Placental pericyte (primary cell): ENCODE measurements at places on chromosomes 1 and 21. TPM values are rescaled to one million over a fixed set of nuclear protein-coding genes. Genes with fewer than 3 reads are reported as not detected.

The OR2T27 gene
- not detected in 2 replicates for total RNA-seq

The TNNI3K gene
- not detected in 2 replicates for total RNA-seq

The LCE2C gene
- not detected in 2 replicates for total RNA-seq

The PEAR1 gene
- 10.1 and 16.2 TPM in 2 replicates for total RNA-seq

The CCDC190 gene
- under 0.01 TPM in 1 of 2 replicates, not detected in the other for total RNA-seq

The ADORA3 gene
- 0.43 TPM in 1 of 2 replicates, not detected in the other for total RNA-seq

The KLHL20 gene
- 23.2 and 30.6 TPM in 2 replicates for total RNA-seq

The PGD gene
- 154 and 208 TPM in 2 replicates for total RNA-seq

The MRPL55 gene
- 40.3 and 48.5 TPM in 2 replicates for total RNA-seq

The KRTAP21-2 gene
- total RNA-seq = not detected in 2 replicates

The EPHB2 gene
- 72.0 and 123 TPM in 2 replicates for total RNA-seq

The OSCP1 gene
- 8.0 and 8.3 TPM in 2 replicates for total RNA-seq

The TNFRSF8 gene
- under 0.01 and 0.14 TPM in 2 replicates for total RNA-seq

The CA14 gene
- total RNA-seq = not detected in 2 replicates

The GJA9 gene
- not detected in 2 replicates for total RNA-seq

The TMCO4 gene
- 16.5 and 19.7 TPM in 2 replicates for total RNA-seq

The WNT2B gene
- total RNA-seq = 0.86 and 1.5 TPM in 2 replicates

The RHBDL2 gene
- 0.44 and 0.57 TPM in 2 replicates for total RNA-seq
